ENCODE measurements at places on chromosomes 5 and 9.

DNA sequence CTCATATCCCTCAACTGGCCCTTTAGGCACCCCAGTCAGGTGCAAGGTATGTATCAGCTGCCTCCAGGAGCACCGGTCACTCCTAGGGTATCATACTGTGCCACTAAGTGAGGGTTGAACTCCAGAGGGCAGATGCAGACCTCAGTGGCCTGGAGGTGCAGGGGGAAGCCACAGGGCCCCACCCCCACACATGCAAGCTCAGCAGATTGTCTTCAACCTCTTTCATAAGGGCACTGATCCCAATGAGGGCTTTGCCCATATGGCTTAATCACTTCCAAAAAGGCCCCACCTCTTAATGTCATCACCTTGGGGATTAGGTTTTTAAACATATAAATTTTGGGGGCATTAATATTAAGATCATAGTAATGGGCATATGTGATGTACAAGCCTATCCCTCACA, 28.2 kb downstream of the BAAT start:
- no peak for DNase-seq

- DNase-seq = no peak
Observed at GRCh38 chr5:58346041-58346440, 113.8 kb downstream of the PLK2 start.

DNA sequence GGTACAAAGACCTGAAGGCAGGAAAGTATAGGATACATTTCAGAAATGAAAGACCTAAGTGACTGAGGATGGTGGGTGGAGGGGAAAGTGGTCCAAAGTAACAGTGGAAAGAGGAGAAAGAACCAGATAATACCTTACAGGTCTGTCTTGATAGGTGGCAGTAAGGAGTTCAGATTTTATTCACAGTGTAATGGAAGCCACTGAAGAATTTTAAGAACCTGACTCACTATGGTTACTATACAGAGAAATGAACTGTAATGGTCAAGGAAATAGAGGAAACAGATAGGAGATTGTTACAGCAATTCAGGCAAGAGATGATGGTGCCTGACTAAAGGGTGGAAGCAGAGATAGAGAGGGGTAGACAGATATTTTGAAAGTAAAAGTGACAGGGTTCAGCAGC, 46.5 kb downstream of the EPB41L4A start:
- DNase-seq = no peak

- DNase-seq = no peak
Observed at GRCh38 chr9:75198436-75198835, 110.1 kb downstream of the OSTF1 start.

GRCh38 chr5:53890490-53890889, 330.1 kb downstream of the NDUFS4 start:
- DNase-seq = no peak

DNA sequence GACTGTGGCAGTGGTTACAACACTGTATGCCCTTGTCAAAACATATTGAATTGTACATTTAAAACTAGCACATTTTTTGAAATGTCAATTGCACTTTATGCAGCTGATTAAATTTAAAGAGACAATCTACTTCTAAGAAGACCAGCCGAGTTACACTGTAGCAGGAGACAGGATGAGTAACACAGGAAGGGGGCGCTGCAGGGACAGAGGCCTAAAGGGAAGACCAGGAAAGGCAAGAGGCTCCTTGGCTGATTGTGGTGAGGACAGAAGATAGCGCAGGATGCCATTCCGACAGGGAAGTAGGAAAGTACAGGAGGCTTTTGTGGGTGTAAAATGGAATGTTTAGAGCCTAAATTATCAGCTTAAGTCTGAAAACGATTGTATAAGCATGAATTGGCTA, 28.2 kb upstream of the PPP2R2B start:
- DNase-seq = no peak

DNA sequence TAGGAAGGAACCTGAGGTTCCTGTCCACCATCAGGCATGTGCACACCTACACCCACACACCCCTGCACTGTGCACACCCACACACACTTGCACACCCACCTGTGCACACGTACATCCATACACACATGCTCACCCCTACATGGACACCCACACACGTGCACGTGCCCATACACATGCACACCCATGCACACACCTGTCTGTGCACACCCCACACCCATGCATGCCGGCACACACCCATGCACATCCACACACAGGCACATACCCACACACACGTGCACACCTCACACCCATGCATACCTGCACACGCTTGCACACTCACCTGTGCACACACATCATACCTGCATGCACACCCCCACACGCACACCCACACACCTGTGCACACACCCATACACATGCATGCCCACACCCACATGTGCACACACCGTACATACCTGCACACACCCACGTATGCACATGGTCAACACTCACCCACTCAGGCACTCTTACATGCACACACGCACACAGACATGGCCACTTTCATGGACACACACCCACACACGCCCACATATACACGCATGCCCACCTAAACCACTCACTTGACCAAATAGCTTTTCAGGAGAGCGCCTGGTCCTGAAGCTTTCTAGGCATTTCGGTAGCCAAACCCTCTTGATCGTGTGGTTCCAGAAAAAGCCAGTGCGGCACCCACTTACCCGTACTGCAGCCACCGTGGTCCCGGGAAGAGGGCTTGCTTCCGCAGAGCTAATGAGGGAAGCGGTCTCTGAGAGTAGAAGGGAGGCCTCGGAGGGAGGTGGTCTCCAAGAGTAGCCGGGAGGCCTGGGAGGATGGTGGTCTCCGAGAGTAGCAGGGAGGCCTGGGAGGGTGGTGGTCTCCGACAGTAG, 36.7 kb upstream of the CLPTM1L start:
- DNase-seq = no peak

DNA sequence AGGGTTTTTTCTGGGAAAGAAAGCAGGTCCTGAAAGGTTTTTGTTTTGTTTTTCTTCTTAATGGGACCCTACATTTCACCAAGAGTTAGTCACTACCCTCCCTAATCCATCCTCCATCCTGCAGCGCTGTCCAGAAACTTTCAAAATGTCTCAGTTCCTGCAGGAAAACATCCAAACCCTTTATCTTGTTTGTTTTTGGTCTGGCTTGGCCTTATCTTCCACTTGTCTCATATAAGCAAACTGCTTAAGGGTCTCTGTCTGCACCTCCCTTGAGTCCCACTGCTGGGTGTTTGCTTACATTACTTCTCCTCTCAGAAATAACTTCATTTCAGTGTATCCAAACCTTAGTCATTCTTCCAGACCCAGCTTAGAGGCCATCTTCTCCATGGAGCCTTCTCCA, 11.0 kb upstream of the TRAF1 start:
- DNase-seq = no peak

DNA sequence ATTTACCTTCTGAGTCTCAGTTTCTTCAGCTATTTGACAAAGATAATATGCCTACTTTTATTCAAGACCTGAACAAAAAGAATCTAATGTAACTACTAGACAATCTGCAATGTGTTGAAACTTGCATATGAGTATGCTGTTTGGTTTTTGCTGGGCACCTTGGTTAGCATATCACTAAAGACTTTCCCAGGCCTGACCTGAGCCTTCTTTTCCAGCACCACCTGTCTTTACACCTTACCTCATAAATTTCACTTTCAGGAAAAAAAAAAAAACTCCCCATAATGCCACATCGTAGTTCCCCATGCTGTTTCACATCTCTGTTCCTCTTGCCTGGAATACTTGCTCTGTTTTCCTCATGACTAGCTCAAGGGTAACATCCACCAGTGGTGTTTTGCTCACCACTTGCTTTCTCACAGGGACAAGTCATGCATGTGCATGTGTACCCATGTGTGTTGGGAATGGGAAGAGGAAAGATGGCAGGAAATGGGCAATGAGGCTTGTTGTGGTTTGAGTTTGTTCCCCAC, 45.6 kb upstream of the TLE4 start:
- no peak for DNase-seq

DNA sequence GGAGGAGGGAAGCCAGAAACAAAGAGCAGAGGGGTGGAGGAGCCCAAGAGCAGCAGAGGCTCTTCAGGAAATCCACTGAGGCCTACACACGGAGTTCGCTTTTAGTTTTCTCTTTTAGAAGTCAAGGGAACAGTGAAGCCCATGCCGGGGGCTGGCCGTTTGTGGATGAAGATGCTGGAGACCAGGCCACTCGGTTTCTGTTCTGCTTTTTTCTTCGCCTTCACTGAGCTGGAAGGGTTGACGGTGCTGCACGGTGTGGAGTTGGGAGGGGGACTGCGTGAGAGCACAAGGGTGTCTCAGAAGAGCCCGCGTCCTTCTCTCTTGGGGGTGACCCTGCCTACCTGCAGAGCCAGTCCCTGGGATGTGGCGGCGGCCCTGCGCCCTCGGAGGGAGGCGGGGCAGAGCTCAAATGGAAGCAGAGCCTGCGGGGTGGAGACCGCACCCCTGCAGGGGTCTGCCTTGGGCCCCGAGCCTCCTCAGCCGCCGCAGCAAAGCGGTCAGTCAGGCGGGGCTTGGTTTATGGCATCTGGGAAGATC, 68.5 kb upstream of the CACNA1B start:
- DNase-seq = no peak

- peak; percentile 45 for DNase-seq
Observed at GRCh38 chr5:26482810-26483375, 555.5 kb downstream of the CDH9 start.

DNA sequence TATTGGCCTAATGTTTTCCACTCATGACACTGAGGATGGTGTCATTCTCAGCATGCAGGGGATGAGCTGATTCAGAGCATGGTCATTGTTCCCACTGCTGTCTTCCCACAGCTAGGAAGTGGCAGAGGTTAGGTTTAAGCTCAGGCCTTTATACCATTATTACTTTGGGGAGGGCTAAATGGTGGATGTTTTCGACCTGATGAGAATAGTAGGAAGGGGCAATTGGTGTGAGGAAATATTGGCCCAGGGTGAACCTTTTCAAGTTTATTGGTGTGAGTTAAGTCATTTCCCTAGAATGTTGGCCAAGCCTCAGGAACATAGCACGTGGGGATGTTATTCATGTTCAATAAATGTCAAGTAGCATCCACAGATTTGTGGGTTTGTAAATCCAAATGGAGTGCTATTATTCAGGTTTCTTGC, 59.6 kb downstream of the ARHGAP26 start:
- no peak for DNase-seq

DNA sequence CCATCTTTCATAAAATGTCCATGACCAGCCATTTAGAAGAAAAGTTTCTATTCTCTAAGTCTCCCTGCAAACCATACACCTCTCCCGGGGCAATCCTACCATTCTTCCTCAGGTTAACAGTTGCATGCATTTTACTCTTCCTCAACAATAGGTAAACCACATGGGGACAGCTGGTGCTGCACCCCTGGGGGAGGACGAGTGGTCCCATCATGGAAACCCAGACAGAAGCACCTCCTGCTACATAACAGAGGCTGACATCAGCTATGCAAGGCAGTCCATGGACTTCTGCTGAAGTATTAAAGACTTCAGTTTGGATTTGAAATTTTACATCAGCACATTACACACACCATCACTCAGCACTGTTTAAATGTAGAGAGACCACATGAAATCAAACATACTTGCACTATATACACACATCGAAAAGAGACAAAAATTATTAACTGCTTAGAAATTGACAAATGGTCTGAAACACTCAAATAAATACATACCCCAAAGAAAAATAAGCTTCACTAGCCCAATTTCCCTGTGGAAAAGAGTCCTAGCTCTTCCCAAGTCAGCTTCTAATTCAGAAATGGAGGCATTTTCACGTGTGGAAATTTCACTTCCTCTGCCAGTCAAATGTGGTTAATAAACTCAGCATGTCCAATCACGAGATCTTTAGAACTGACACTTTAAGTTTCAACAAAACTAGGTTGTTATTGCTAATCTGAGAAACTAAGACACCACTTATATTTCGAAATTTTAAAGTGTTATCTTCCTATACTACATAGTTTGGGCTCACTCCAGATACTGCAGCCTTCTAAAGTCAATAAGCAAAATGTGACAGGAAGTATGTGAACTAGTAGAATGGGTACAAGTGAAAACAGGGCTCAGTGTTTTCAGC, 173.4 kb downstream of the ROR2 start:
- DNase-seq = no peak

- no peak for DNase-seq
Observed at GRCh38 chr5:163540696-163541095, 35.3 kb downstream of the MAT2B start.

DNA sequence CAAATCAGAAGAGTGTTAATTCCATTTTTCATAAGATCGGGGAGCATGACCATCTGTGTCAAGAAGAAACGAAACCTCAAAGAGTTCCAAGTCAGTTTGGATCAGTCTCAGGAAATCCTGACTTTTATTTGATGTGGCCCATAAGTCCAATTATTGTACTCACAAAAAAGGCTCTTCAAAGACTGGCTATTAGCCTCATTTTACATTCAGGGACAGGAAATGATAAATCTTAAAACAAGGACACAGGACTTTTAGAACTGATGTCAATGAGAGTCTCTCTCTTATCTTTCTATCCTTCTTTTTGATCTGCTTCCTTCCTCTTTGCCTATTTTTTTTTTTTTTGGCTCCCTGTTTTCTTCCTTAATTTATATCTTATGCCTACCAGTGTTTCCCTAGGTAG, 43.7 kb upstream of the SHOC1 start:
- no peak for DNase-seq

- no peak for DNase-seq
Observed at GRCh38 chr5:54859316-54859715, 126.1 kb downstream of the ESM1 start.
